ENCODE measurements at places on chromosomes 12 and 14.

DNA sequence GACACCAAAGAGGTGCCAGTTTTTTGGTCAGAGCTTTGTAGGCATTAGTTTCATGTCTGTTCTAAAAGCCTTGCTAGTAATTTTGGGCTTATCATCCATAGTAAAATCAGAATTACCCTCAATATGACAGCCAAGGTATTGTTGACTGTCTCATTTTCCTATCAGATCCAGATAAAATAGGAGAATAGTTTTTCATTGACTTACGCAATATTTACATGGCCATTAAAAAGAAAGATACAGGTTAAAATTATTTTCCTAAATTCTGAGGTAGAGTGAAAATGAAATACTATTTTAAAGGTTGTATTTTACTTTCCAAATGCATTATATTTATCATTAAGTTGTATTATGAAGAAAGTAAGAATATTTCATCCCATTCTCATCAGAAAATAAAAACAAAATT, 203.7 kb downstream of the LRFN5 start:
- no peak for DNase-seq

- peak; percentile 69 for DNase-seq
Observed at GRCh38 chr14:64910847-64911495, 3.3 kb upstream of the CHURC1 start.

DNA sequence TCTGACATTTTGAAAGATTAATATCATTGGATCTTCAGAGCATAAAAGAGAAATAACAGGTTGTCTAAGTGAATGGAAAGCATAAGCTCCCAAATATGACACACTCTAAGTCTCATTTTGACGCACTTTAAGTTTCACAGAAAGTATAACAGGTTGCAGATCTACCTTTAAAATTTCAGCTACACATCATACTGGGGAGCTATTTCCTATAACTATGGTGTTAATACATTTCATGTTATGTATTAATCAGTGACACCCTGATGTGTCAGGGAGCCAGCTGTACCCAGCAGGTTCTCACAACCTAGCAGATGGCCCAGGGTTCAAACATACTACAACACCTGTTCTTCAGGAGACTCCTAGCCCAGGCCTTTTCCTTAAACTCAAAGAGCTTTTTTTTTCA, 31.1 kb upstream of the TMX1 start:
- DNase-seq = no peak

GRCh38 chr12:46661110-46661845, 164.5 kb downstream of the SLC38A4 start:
- DNase-seq = peak; percentile 67

- DNase-seq = no peak
Observed at GRCh38 chr14:77044783-77045237, 16.3 kb upstream of the IRF2BPL start.

DNA sequence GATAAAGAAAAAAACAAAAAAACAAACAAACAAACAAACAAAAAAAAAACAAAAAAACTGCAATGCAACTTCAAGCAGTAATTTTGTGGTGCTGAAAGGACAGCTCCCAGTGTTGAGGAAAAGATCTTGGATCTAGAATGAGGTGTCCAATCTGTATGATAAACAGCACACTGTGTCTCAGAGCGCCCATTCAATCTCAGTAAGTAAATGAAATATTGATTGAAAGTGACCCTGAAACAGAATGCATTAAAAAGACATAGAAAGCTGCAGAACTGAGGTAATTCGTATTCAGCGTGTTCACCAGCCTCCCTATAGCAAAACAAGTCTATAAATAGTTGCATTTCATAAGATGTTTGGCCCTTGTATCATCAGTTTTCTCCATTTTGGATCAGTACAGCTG, 153.0 kb downstream of the NOVA1 start:
- no peak for DNase-seq

DNA sequence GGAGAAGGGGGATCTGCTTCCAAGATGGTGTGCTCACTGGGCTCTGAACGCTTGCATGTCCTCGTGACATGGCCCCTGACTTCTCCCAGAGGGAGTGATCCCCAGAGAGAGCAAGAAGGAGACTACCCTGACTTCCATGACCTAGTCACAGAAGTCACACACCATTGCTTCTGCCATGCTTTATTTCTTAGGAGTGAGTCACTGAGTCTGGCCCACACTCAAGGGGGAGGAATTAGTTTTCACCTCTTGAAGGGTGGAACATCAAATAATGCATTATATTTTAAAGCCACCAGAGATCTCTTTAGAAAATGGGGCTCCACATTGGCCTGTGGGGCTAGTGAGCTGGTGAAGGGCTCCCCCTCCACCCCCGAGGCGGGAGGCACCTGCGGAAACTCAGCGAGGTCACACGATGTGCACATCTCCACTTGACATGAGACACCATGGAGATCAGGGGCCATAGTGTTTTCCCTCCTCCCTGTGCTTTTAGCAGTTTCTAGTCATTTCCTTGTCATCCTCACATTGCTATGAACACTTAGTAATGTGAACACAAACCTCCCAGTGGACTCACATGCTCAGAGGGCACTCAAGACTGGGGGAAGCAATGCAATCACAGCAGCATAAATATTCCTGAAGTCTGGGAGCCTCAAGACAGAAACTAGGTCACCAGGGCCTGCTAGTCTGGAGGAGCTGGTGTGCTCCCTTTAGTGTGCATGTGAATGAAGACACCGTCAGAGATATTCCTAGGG, 87.4 kb upstream of the FZD10 start:
- no peak for DNase-seq

GRCh38 chr12:54585243-54585642, 3.2 kb downstream of the PPP1R1A start:
- no peak for DNase-seq

DNA sequence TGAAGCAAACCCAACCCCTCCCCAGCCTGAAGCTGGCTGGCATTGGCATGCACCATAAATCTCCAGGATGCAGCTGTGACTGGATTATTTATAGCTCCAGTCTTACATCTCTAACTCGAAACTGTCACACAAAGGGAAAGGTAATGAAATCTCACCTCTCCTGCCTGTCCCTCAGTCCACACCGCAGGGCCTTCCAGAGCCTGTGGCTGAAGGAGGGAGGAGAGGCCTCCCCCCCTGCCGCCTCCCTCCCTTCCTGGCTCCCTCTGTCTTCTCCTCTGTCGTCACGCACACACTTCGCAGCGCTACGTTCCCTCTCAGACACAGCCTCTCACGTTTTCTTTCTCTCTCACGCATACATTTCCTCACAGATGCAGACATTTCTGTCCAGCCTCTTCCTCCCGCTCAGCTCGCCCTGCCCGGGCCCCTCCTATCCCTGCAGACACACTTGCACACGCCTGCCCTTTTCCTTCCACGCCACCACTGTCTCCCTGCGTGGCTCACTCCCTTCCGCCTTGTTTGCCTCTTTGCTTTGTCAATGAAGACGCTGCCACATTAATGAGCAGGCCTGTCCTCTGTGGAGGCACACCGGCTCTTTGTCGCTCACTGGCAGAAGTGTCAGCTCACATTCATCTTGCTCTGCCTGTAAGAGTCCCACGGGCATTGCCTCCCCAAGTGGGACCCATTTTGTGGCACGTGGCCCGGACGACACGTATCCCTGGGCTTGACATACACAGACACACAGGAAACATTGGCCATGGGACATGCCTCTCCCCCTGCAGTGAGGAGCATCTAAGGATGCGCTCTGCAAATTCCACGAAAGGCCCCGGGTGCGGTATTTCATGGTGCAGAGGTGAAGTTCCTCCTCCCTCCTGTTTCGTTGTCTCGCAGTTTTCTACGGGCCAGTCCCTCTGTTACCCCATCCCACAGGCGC, 27.9 kb downstream of the IRF2BPL start:
- no peak for DNase-seq

DNA sequence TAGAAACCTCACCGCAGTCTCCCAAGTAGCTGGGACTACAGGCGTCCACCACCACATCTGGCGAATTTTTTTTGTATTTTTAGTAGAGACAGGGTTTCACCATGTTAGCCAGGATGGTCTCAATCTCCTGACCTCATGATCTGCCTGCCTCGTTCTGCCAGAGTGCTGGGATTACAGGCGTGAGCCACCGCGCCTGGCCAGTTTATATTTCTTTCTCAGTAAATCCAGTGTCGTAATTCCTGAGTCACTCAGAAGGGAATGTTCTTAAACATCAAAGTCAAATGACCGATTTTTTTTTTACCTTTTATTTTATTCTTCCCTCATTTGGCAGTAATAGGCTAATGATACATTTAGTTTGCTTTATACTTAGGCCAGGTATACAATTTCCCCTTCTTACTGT, 80.5 kb downstream of the FBXO33 start:
- DNase-seq = no peak

Measured in HTR-8/SVneo (cell line).